Colonic mucosa (tissue), 4 donors: ENCODE measurements at places on chromosomes 11 and 22. TPM values are rescaled to one million over a fixed set of nuclear protein-coding genes. Genes with fewer than 3 reads are reported as not detected.

- DNase-seq = no peak
Measured at GRCh38 chr11:111762981-111763643, 3.1 kb downstream of the PPP2R1B start.

DNA sequence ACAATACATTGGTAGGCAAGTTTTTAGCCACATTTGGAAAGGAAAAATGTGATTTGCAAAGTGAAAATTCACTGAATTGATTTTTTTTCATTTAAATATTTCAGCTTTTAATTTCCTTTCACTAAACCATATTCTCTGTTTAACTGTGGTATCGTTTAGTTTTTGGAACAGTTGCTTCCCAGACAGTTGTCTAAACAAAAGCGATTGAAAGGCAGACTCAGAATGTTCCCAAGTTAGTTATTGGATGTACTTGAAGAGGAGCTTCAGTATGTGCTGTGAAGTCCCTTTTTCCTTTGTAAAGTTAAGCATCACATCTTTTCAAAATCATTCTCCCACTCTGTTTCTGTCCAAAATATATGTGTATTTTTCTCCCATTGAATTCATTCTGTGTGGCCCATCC is 623.4 kb upstream of the LUZP2 start:
- no peak for DNase-seq

DNA sequence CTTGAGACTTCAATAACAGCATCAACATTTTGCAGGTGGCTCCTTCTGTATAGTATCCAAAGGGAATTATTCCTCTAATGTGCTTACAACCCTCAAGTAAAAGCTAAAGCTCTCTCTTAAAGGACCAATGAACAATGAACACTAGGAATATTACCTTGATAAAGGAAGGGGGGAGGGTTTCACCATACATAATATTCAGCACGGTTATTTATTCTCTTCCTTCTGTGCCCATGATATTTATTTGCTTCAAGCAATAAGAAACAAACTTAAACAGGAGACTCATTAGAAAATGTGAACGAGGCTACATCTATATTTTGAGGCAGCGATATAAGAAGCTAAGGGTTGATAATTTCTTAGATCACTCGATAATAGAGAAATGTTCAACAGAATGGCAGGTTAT is 21.2 kb downstream of the BLID start:
- no peak for DNase-seq

DNA sequence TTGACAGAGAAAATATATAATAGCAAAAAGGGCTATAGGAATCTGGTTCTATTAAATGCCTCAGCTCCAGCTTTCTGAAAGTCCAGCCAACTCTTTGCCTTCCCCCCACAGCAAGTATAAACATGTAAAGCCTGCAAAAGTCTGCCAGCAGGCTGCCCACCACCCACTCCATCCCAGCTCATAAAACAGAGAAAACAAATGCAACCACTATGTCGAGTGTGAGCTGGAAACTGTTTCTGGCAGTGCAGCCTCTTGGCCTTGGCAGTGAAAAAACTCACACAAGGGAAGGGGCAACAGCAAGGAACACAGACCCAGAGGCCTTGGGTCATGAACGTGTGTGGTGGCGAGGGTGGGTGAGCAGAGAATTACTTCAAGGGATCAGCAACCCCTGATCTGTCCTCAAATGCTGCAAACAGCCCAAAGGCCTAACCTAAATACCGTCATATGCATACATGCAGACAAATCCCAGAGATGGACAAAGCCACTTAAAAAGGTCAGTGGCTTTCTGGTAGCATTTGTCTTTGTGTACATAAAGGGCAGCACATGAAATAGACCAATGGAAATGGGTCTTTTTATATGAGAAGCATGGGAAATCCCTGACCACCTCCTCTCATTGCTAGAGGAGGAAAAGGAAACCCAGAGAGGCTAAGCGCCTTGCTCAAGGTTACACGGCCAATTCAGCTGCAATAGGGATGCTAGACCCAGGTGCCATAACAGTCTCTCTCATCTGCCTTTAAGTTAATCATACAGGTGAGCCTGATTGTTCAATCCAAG is 74.8 kb downstream of the NAT10 start:
- DNase-seq = no peak

DNA sequence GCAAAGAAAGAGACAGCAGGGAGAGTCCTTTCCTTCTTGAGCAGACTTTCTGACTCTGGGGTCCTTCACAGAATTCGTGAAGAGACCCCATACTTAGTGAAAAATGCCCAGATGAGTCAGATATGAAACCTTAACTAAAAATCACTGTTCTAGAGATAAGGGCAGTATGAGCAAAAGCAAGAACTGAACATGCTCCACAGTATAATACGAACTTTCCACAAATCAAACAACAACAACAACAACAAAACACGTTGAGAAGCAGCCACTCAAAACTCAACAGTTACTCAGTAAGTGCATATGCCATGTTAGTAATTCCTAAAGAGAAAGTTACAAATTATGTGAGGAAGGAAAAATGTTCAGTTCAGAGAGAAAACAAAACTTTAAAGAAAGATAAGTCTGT is 44.3 kb downstream of the PITPNB start:
- no peak for DNase-seq

- DNase-seq = no peak
Measured at GRCh38 chr22:30777587-30777986, 82.9 kb downstream of the OSBP2 start.

DNA sequence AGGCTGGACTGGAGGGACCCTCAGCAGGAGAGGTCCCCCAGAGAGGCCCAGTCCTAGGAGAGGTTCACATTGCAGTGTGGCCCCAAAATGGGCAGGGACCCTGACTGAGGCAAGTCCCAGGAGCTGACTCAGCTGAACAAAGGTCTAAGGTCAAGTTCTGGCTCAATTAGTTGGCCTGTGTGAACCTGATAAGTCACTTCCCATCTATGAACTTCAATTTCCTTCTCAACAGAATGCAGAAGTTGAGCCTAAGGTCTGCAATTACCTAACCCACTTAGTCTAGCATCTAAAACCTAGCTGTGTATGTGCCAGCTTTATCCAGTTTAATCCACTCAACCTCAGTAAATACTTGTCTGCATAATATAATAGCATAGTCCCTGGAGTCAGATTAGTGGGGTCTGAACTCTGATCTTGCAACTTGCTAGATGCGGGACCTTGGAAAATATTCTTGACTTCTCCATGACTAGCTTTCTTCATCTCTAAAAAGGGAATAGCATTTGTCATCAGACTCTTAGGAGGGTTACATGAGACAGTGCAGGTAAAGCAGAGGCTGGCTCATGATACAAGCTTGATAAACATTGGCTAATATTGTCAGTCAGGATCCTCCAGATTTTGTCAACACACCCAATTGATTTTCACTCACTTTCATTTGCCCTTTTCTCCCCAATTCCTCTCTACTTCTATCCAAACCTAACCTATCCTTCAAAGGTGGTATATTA is 465.5 kb downstream of the INSC start:
- no peak for DNase-seq

GRCh38 chr11:70433526-70433925 is 35.2 kb downstream of the CTTN start:
- DNase-seq = no peak

Gene UBE4A
- 44.8 TPM for total RNA-seq

Gene EMID1
- 4.4 TPM for total RNA-seq
